GM12878 (cell line): ENCODE measurements at places on chromosomes 11 and 22. TPM values are rescaled to one million over a fixed set of nuclear protein-coding genes. Genes with fewer than 3 reads are reported as not detected.

Gene LDHAL6A
- polyA plus RNA-seq, result 0.11 TPM in 1 of 2 replicates, not detected in the other

Gene APLNR
- not detected in 2 replicates for polyA plus RNA-seq

Gene GLYATL1B
- polyA plus RNA-seq, result 1.2 and 1.6 TPM in 2 replicates

Gene DUSP8
- polyA plus RNA-seq, result not detected in 2 replicates

Gene APOL3
- polyA plus RNA-seq, result 22.1 and 23.3 TPM in 2 replicates
